ENCODE measurements at places on chromosomes 4 and X.

DNA sequence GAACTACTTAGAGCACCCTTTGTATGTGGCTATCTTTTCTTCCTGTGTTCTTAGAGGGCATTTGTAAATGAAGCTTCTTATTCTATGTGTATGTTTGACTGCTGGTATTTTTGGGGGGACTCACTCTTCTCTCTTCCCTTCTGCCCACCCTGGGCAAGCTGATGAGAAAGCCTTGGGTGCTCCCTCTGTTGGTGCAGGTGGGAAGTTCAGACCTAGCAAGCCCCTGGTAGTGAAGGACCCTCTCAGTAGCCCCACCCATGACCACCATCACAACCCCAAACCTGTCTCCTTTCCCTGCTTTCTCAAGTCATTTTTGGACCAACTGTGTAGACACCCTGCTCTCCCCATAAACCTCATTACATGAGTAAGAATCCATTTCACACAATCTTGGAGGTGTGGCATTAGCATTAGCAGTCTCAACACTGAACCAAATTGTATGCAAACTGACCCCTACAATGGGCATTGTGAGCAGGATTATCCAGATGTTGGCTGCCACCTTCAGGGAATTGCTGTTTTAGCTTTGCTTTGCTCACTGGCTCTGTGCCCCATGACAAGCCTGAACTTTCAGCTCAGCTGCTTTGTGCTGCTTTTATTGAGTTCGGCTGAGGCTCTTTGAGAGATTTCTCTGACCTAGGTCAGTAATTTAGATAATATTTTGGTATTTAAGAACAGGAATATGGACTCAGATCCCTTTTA, 27.9 kb downstream of the TRIM61 start:
- DNase-seq, result no peak

DNA sequence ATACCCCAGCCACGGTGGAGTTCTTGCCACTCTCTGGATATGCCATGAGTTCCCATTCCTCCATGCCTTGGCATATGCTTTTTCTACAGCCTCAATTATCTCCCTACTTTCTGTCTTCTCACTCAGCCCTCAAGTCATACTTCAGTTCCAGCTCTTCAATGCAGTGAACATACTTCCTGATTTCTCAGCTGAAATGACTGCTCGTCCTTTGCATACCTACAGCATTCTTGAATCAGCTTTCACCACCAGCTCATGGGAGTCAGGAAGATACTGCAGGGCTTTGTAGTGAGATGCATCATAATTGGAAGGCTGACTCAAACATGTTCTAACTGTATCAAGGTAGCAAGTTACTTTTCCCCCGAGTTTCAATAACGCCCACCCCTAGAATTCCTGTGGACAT, 118.4 kb downstream of the APBB2 start:
- no peak for DNase-seq

DNA sequence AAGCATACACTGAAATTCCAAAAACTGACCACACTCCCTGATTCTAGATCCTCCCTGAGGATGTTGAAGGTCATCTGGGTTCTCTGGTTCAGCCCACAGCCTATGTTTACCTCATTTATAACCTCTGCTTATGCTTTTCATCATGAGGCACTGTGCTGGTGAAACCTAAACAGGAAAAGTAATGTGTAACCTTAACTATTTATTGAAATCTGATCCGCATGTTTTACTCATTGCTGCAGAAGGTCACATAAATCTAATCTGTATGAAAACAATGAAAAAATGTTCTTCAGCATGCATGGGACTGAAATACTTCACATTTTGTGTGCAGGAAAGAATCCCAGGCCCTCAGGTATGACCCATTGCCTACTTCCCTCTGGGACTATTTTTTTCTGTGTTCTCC, 30.3 kb downstream of the UCHL1 start:
- no peak for DNase-seq

- DNase-seq, result no peak
Observed at GRCh38 chr4:152045449-152045806, 284.6 kb upstream of the GATB start.

GRCh38 chr4:85478576-85478975, 3.6 kb downstream of the ARHGAP24 start:
- no peak for DNase-seq

GRCh38 chr4:182840108-182840507, 77.1 kb downstream of the DCTD start:
- no peak for DNase-seq

GRCh38 chr4:7654550-7655445, 220.1 kb upstream of the PSAPL1 start:
- DNase-seq, result no peak

- no peak for DNase-seq
Observed at GRCh38 chr4:99945718-99946355, 581 bp downstream of the DNAJB14 start.

GRCh38 chr4:73588613-73589012, 31.6 kb downstream of the RASSF6 start:
- DNase-seq, result no peak

DNA sequence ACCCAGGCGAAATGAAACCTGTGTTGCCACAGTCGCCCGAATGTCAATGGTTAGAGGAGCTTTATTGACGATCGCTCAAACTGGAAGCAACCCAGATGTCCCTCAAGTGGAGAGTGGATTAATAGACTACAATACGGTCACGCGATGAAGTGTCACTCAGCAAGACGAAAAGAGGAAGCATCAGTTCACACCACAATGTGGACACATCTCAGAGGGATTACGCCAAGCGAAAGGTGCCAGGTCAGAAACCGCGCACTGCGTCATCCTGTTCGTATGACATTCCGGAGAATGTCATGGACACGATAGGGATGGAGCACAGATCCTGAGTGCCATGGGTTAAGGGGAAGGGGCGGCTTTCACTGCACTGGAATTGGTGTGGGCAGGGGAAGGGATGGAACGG, 111.7 kb downstream of the HMX1 start:
- no peak for DNase-seq

GRCh38 chr4:139674875-139675550, 9.4 kb downstream of the MGST2 start:
- no peak for DNase-seq

DNA sequence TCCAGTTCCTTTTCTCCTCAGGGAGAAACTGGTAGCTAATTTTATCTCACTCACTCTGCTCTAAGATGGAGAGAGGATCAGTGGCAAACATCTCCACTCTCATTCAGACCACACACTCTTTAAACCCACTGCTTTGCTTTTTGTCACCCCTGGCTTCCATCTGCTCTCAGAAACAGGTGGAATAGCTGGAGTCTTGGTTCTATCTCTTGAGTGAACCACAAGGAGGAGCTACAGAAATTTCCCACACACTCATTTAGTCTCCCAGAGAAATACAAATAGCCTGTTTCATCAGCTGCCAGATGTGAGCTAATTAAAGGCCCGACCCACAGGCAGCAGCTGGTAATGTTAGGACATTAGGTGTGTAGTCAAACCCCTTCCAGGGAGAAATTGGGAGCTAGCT, 96.6 kb downstream of the STPG2 start:
- DNase-seq, result no peak

GRCh38 chr4:2212831-2213230, 29.1 kb downstream of the HAUS3 start:
- DNase-seq, result no peak

DNA sequence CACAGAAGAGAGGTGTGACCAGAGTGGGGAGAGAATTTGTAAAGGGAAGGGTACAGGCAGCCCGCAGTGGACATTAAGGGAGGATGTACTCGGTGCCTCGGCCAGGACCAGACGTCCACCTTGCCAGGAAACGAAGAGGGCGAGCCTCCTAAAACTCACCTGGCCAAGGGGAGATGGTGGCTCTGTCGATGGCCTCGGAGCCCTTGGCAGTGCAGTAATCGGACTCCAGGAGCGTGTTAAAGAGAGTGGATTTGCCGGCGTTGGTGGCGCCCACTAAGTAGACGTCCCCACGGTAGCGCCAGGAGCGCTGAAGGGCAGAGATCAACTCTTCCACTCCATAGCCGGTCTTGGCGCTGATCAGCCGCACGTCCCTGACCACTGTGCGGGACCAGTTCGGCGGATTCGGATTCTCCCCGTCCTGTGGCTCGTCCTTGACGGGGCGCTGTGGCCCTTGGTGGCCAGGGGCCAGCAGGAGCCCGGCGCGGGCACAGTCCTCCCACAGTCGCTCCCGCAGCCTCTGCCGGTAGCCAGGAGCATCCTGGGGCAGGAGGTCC, 1.0 kb downstream of the NOA1 start:
- DNase-seq, result no peak

DNA sequence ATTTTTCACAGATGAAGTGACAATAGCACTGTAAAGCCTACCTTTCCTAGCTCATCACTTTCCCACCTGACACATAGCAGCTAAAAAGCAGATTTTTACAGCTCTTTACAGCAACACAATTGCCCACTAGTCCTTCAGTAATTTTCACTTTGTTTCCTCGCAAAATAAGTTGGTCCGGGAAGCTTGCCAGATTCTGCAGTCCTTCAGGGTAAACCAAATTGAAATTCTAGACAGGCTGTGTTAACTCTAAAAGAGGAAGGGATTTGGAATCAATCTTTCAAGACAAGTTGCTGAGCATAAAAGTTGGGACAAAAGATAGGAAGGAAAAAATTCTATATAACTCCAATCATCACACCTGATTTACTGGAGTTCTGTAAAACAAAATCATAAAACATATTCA, 8.7 kb downstream of the C1QTNF7 start:
- DNase-seq, result no peak

Measured in activated naive CD4-positive, alpha-beta T cell treated with anti-CD3 and anti-CD28 coated beads, Interleukin-2, amount 50 U/mL, for 72 hours (primary cell).